ENCODE measurements at places on chromosomes 13 and 19.

GRCh38 chr13:80341756-80342370 is 937 bp upstream of the SPRY2 start:
- DNase-seq: peak; percentile 48

- no peak for DNase-seq
These were observed 91.1 kb downstream of the RNASEH2B start for GRCh38 chr13:51000571-51001260.

DNA sequence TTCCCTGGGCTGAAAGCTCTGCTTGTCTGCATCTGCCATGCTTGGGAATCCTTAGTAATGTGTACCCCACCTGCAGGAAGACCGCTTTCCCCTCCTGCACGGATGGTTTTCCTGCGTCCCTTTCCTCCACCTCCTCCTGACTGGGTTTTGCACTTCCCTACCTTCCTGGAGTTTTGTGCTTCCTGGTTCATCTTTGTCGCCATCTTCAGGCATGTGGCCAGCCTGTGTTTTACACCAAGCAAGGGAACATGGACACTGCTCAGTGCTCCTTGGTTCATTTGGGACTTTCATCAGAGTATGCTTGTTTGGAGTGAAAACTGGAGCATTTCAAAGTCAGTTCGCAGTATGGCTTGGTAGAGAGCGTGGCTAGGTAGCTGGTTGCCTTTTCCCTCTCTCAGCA is 30.7 kb downstream of the ERICH6B start:
- DNase-seq: no peak

DNA sequence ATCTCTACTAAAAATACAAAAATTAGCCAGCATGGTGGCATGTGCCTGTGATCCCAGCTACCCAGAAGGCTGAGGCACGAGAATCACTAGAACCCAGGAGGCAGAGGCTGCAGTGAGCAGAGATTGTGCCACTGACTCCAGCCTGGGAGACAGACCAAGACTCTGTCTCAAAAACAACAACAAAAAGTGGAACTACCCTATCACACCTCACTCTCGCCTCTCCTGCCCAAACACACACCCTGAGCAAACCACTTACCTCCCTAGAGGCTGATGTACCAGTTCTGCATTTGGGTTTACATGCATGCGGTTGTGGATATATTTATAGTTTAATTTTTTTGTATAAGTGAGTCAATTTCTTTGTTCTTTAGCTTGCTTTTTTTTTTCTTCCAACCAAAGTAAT is 7.7 kb upstream of the PTOV1 start:
- no peak for DNase-seq

DNA sequence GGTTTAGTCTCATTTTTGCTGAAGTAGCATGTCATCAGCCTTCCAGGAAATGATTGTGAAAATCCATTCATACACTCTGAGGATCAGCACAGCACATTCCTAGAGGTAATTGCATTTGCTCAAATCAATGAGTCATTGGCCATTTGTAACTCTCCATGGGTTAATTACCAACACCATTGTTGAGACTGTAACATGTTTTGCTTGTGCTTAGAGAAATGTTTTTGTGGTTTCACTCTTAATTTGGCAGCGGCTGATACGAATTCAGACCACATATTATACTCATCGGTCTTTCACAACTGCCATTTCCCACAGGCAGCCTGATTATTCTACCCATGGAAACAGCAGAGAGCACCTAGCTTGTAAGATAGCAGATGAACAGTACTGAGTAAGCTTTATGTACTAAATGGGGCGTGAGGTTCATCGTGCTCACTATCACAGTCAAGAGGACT is 110.3 kb downstream of the NHLRC3 start:
- no peak for DNase-seq

DNA sequence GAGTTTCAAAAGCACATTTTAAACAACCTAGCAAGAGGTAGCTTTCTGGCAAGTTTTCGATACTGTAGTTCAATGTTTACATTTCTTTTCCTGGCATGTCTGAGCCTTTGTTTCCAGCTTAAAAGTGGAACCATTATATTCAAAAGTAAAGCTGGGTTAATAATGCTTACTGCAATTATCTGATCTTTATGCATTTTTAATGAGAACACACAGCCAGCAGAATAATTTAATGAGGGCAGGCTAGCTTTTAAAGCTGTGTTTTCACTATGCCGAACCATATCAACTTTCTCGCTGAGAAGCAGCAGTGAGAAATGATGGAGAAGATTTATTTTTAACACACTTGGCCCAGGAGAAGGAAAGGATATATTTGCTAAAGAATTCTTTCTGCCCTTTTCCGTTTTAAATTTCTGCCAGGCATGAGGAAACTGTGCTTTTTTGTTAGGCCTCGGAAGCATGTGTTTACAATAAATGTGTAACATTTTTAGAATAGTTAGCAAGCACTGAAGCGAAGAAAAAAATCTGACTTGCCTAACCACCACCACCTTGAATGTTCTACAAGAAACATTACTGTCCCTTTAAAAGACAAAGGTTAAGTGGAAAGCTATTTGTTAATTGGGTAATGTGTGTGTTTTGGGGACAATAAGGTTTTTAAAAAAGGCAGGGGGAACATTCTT is 1.0 kb downstream of the MBNL2 start:
- DNase-seq: no peak

- peak; percentile 13 for DNase-seq
These were observed 65.0 kb downstream of the ARHGEF7 start for GRCh38 chr13:111179908-111180760.

Data from inflammatory macrophage (primary cell).